ENCODE measurements at places on chromosomes 5 and 9. TPM values are rescaled to one million over a fixed set of nuclear protein-coding genes. Genes with fewer than 3 reads are reported as not detected.

GRCh38 chr5:66551945-66552344 lies 44.2 kb upstream of the MAST4 start:
- peaks cover 8% of the 10 kb centered on the region for H3K4me1 ChIP-seq
- DNase-seq, result peak; percentile 4
- H3K27ac ChIP-seq, result no peak overlapping the region
- no peaks in the 10 kb centered on the region for H3K27me3 ChIP-seq

DNA sequence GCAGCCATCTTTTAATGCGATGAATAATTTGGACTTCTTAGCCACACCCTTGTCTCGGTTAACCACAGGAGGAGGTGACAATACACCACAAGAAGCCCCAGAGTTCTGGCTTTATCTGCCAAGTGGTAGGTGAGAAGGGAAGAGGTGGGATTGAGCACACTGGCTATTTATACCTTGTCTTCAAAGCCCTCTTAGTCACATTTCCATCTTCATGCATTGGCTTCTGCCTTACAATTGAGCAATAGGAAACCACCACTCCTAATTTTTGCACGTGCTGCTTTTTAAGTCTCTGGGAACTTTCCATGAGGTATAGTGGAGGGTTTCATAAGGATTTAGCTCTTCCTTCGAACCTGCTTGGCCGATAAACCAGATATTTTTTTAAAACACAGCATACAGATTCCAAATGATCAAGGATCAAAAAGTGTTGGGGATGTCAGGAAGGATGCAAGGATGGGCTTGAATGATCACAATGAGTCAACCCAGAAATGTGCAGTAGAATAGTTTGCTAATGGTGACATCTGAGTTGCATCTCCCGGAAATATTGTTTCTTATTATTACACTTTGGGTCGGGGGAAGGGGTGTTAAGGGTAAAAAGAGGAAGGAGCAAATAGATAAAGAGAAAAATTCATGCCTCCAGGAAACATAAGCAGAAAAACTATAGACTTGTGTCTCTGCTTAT lies 25.5 kb downstream of the PLAC8L1 start:
- DNase-seq, result peak; percentile 55
- no peaks in the 10 kb centered on the region for H3K4me1 ChIP-seq
- no peaks in the 10 kb centered on the region for H3K36me3 ChIP-seq
- H3K27me3 ChIP-seq, result no peaks in the 10 kb centered on the region

GRCh38 chr5:107011605-107012004 lies 659.1 kb downstream of the EFNA5 start:
- no peaks in the 10 kb centered on the region for H3K27me3 ChIP-seq
- H3K36me3 ChIP-seq, result no peaks in the 10 kb centered on the region
- no peak overlapping the region for H3K4me3 ChIP-seq
- H3K4me1 ChIP-seq, result no peaks in the 10 kb centered on the region

GRCh38 chr5:83306572-83307241 lies 164.8 kb upstream of the VCAN start:
- no peaks in the 10 kb centered on the region for H3K36me3 ChIP-seq
- H3K27me3 ChIP-seq, result no peaks in the 10 kb centered on the region
- H3K4me1 ChIP-seq, result no peaks in the 10 kb centered on the region
- peak; percentile 96 for DNase-seq

GRCh38 chr9:16180546-16180945 lies 627.7 kb downstream of the CCDC171 start:
- H3K27ac ChIP-seq, result peak overlapping the region; percentile 10
- H3K27me3 ChIP-seq, result no peaks in the 10 kb centered on the region
- H3K36me3 ChIP-seq, result no peaks in the 10 kb centered on the region
- DNase-seq, result peak; percentile 73

DNA sequence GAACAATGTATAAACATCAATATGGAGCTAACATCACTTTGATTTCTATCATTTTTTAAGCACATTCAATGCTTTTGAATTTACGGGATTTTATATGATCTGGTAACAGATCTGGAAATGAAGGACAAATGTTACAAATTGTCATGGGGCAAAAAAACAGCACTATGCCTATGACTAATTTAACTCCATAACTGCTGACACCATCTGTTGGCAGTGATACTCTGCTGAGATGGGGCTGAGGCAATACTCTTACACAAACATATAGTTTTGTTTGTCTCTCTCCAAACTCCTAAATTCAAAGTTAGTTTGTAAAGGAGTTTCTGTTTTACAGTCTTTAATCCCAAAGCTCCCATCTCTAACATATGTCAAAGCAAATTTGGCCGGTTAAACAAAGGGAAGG lies 132.5 kb upstream of the FER start:
- no peaks in the 10 kb centered on the region for H3K27me3 ChIP-seq
- no peak for DNase-seq
- H3K4me3 ChIP-seq, result no peak overlapping the region
- H3K4me1 ChIP-seq, result no peaks in the 10 kb centered on the region
- H3K27ac ChIP-seq, result no peak overlapping the region

DNA sequence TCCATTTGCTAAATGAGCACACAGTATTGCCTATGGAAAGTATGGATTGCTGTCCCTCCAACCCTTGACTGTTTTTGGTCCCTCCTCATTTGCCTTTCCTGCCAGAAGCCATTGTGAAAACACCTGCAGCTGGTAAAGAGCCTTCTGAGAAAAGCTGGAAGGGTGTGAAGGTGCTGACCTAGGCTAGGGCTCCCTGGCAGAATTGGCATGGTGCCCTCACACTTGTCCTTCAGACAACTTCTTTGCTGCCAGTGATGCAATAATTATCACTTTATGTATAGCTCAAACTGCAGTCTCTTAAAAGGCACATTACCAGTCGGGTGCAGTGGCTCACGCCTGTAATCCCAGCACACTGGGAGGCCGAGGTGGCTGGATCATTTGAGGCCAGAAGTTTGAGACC lies 4.2 kb downstream of the TXNDC15 start:
- H3K27ac ChIP-seq, result no peak overlapping the region
- H3K4me3 ChIP-seq, result no peak overlapping the region
- no peak for DNase-seq
- no peaks in the 10 kb centered on the region for H3K36me3 ChIP-seq
- H3K4me1 ChIP-seq, result peaks cover 6% of the 10 kb centered on the region

DNA sequence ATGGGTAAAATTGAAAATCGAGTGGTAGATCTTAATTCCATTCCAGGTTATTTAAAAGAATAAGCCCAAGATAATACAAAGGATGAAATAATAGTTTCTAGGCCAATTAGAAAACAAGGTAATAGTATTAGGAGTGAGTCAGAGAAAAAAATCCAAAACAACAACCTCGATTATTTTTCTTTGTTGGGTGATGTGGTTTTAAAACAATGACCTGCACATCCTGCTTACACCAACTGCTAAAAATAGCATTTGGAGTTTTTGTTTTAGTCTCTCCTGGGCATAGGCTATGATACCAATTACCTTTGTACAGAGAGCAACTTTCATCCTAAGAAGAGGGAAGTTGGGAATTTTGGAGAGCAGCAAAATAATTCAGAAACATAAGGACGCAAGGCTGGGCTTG lies 101.7 kb upstream of the MYO10 start:
- peak; percentile 65 for DNase-seq
- peaks cover 10% of the 10 kb centered on the region for H3K4me1 ChIP-seq
- peak overlapping the region; percentile 50 for H3K27ac ChIP-seq
- H3K4me3 ChIP-seq, result no peak overlapping the region

DNA sequence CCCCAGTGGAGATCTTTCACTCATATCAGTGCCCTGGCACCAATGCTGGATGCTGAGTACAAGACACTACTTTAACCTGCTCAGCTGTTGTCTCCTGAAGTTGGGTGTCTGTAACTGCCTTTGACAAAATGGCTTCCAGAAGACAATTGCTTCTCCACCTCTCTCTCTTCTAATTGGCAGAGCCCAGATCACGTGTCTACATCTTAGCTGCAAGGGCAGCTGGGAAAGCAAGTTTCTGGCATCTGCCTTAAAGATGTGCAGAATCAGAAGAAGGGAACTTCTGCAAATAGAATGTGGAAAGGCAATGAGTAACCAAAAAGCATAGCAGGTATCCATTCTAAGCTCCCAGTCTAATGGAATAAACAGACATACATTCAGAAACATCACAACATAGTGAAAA lies 81.1 kb downstream of the PDZD2 start:
- H3K4me1 ChIP-seq, result no peaks in the 10 kb centered on the region
- H3K27me3 ChIP-seq, result no peaks in the 10 kb centered on the region
- H3K27ac ChIP-seq, result no peak overlapping the region
- no peak overlapping the region for H3K4me3 ChIP-seq
- no peaks in the 10 kb centered on the region for H3K36me3 ChIP-seq

DNA sequence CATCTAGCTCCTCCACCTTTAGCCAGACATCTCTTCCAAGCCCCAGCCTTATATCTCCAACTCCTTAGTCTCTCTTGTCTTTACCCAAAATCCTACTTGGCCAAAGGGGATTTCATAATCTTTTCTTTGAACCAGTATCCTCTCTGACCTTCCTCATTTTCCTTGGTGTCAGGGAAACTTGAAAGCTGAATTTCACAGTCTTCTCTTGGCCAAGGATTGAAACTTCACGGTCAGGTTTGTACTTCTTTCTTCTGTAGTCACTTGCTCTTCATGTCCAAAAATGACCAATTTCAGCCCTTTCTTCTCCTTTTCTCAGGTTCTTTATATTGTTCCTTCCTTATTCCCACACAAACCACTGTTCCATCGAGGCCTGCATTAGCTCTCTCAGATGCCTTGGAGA lies 473.7 kb upstream of the KLF4 start:
- H3K4me1 ChIP-seq, result no peaks in the 10 kb centered on the region
- no peaks in the 10 kb centered on the region for H3K27me3 ChIP-seq
- no peak overlapping the region for H3K4me3 ChIP-seq
- no peaks in the 10 kb centered on the region for H3K36me3 ChIP-seq
- DNase-seq, result no peak

- no peak for DNase-seq
- H3K27ac ChIP-seq, result no peak overlapping the region
- no peak overlapping the region for H3K4me3 ChIP-seq
- peaks cover 59% of the 10 kb centered on the region for H3K36me3 ChIP-seq
These were observed 26.6 kb upstream of the POMT1 start for GRCh38 chr9:131475956-131476776.

GRCh38 chr5:86038566-86038965 lies 579.2 kb upstream of the COX7C start:
- no peaks in the 10 kb centered on the region for H3K27me3 ChIP-seq
- no peaks in the 10 kb centered on the region for H3K36me3 ChIP-seq
- H3K4me1 ChIP-seq, result no peaks in the 10 kb centered on the region
- H3K27ac ChIP-seq, result no peak overlapping the region
- H3K4me3 ChIP-seq, result no peak overlapping the region

GRCh38 chr9:3976865-3977613 lies 322.8 kb downstream of the GLIS3 start:
- no peaks in the 10 kb centered on the region for H3K27me3 ChIP-seq
- peak; percentile 31 for DNase-seq
- H3K36me3 ChIP-seq, result no peaks in the 10 kb centered on the region
- no peak overlapping the region for H3K27ac ChIP-seq
- no peak overlapping the region for H3K4me3 ChIP-seq

GRCh38 chr5:68445257-68446069 lies 229.9 kb downstream of the PIK3R1 start:
- H3K27me3 ChIP-seq, result no peaks in the 10 kb centered on the region
- no peaks in the 10 kb centered on the region for H3K36me3 ChIP-seq
- H3K4me1 ChIP-seq, result no peaks in the 10 kb centered on the region
- H3K27ac ChIP-seq, result no peak overlapping the region
- H3K4me3 ChIP-seq, result no peak overlapping the region

DNA sequence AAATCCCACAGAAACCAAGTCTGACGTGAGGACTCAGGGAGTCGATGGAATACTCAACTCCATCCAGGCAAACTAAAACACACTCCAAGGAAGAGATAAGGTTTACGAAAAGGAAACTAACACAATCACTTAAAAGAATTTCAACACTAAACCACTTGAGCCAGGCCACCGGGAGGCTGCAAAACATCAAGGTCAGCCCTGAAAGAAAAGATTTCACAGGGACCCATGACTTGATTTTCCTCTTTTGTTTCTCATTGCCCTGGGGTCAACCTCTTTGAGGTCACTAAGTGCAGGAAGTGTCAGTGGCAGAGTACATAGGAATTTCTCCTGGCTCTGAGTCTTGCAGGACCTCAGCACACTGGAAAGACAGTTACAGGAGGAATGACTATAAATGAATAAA lies 77.8 kb upstream of the TARS1 start:
- H3K27me3 ChIP-seq, result no peaks in the 10 kb centered on the region
- peak; percentile 73 for DNase-seq
- no peaks in the 10 kb centered on the region for H3K36me3 ChIP-seq
- H3K4me3 ChIP-seq, result no peak overlapping the region

GRCh38 chr9:127128341-127129072 lies 6.1 kb upstream of the ANGPTL2 start:
- H3K4me1 ChIP-seq, result peaks cover 31% of the 10 kb centered on the region
- no peak overlapping the region for H3K4me3 ChIP-seq
- H3K36me3 ChIP-seq, result no peaks in the 10 kb centered on the region
- DNase-seq, result peak; percentile 43
- H3K27me3 ChIP-seq, result no peaks in the 10 kb centered on the region
- H3K27ac ChIP-seq, result no peak overlapping the region

- no peak overlapping the region for H3K27ac ChIP-seq
- H3K27me3 ChIP-seq, result no peaks in the 10 kb centered on the region
- H3K36me3 ChIP-seq, result no peaks in the 10 kb centered on the region
- H3K4me3 ChIP-seq, result no peak overlapping the region
These were observed 153.7 kb downstream of the INSYN2B start for GRCh38 chr5:169826618-169827017.

DNA sequence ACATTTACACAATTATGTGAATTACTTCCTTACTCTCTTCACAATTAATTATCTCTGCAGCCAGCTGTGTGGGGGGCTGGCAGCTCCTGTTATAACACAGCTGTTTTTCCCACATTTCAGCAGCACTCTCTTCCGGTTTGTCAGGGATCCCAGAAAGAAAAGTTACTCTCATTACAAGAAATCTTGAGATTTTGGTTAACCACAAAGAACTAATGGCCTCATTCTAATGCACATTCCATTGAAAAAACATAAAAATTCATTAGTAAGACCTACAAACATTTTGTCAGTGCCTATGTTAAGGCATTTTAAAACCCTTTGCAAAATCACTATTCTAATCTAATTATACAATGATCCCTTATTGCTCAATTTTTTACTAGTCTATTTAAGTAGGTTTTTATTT lies 64.1 kb downstream of the PDE4D start:
- H3K4me1 ChIP-seq, result peaks cover 15% of the 10 kb centered on the region
- no peaks in the 10 kb centered on the region for H3K36me3 ChIP-seq
- peak overlapping the region; percentile 13 for H3K27ac ChIP-seq
- H3K4me3 ChIP-seq, result no peak overlapping the region
- H3K27me3 ChIP-seq, result no peaks in the 10 kb centered on the region

- no peaks in the 10 kb centered on the region for H3K4me1 ChIP-seq
- no peaks in the 10 kb centered on the region for H3K36me3 ChIP-seq
- no peak for DNase-seq
- no peak overlapping the region for H3K27ac ChIP-seq
- H3K4me3 ChIP-seq, result no peak overlapping the region
- peaks cover 2% of the 10 kb centered on the region for H3K27me3 ChIP-seq
These were observed 139.1 kb downstream of the KCNIP1 start for GRCh38 chr5:170642776-170643436.

- H3K27ac ChIP-seq, result no peak overlapping the region
- no peaks in the 10 kb centered on the region for H3K36me3 ChIP-seq
- no peak overlapping the region for H3K4me3 ChIP-seq
- DNase-seq, result no peak
- no peaks in the 10 kb centered on the region for H3K27me3 ChIP-seq
These were observed 1342.4 kb upstream of the DMAC1 start for GRCh38 chr9:9142001-9142400.

RAD23B gene
- total RNA-seq, result 163 TPM

TNFSF15 gene
- 10.3 TPM for total RNA-seq

PCDHGA7 gene
- total RNA-seq, result 0.62 TPM

INSYN2B gene
- total RNA-seq, result 0.10 TPM

FGF10 gene
- not detected for total RNA-seq

EXOSC3 gene
- total RNA-seq, result 24.6 TPM

WDR38 gene
- total RNA-seq, result not detected

OLFM1 gene
- total RNA-seq, result 5.5 TPM

CCDC180 gene
- total RNA-seq, result 3.5 TPM

ANXA1 gene
- 637 TPM for total RNA-seq

PCDHGA9 gene
- 0.73 TPM for total RNA-seq

OTULIN gene
- 28.1 TPM for total RNA-seq

ELAVL2 gene
- 22.2 TPM for total RNA-seq

EXOSC2 gene
- total RNA-seq, result 21.0 TPM

CSF1R gene
- total RNA-seq, result 1.4 TPM

Data from astrocyte (in vitro differentiated cells and primary cell).